Body of pancreas (tissue), 4 donors: ENCODE measurements at places on chromosomes 7 and 10. TPM values are rescaled to one million over a fixed set of nuclear protein-coding genes. Genes with fewer than 3 reads are reported as not detected.

Gene DDX21
- 24.6 TPM for total RNA-seq

Gene LRRTM3
- 1.3 TPM for total RNA-seq

GRCh38 chr7:28554802-28555471 is 142.6 kb downstream of the CREB5 start:
- H3K27ac ChIP-seq, result no peak overlapping the region
- no peaks in the 10 kb centered on the region for H3K27me3 ChIP-seq
- H3K36me3 ChIP-seq, result no peaks in the 10 kb centered on the region

GRCh38 chr7:130963339-130963738 is 229.3 kb upstream of the KLF14 start:
- H3K4me3 ChIP-seq, result no peak overlapping the region
- H3K36me3 ChIP-seq, result no peaks in the 10 kb centered on the region
- DNase-seq, result no peak
- H3K27me3 ChIP-seq, result no peaks in the 10 kb centered on the region
- H3K4me1 ChIP-seq, result no peaks in the 10 kb centered on the region
- no peak overlapping the region for H3K27ac ChIP-seq

Gene GPER1
- 1.0 TPM for total RNA-seq

DNA sequence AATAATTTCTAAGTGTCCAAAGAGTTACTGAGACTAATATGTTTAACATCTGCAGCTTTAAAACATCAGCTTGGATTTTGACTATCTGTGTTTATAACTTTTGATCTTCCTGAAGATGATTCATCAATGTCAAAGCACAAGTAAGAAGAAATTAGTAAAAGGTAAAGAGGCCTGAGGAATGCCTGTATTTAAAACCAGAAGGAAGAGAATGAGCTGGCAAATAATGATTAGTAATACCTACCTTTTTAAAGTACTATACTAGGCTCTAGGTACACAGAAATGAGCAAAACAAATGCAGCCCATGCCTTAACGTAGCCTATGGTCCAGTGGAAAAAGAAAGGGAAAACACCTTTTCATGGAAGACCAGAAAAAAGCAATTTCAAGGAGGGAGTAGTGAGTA is 158.0 kb downstream of the KCND2 start:
- no peak overlapping the region for H3K27ac ChIP-seq
- H3K36me3 ChIP-seq, result no peaks in the 10 kb centered on the region
- no peaks in the 10 kb centered on the region for H3K27me3 ChIP-seq

Gene ZNF777
- total RNA-seq, result 8.3 TPM

- H3K27ac ChIP-seq, result no peak overlapping the region
- no peaks in the 10 kb centered on the region for H3K27me3 ChIP-seq
- no peak for DNase-seq
- no peaks in the 10 kb centered on the region for H3K36me3 ChIP-seq
Measured at GRCh38 chr7:20290505-20291111, 40.1 kb upstream of the ITGB8 start.

DNA sequence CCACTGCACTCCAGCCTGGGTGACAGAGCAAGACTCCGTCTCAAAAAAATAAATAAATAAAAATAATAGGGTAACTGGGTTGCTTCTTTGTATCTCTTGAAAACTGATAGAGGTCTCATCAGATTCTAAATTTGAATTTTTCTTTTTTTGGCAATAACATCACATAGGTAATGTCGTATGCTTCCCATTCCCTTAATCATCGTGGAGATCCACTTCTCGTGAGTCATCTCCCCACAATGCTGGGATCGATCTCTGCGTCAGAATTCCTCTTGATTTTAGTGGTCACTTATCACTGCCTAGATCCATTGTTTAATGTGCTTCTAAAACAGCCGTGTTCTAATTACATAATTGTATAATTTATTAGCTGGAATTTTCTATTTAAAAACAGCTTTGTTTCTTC is 70.5 kb upstream of the DNAJB6 start:
- H3K27me3 ChIP-seq, result no peaks in the 10 kb centered on the region
- peaks cover 2% of the 10 kb centered on the region for H3K4me1 ChIP-seq
- no peak overlapping the region for H3K27ac ChIP-seq
- H3K36me3 ChIP-seq, result peaks cover 12% of the 10 kb centered on the region
- H3K4me3 ChIP-seq, result no peak overlapping the region

GRCh38 chr7:101598986-101599771 is 29.9 kb downstream of the MYL10 start:
- no peak for DNase-seq
- H3K27ac ChIP-seq, result peak overlapping the region; percentile 81
- peaks cover 19% of the 10 kb centered on the region for H3K4me1 ChIP-seq

Gene TCF7L2
- 9.1 TPM for total RNA-seq

DNA sequence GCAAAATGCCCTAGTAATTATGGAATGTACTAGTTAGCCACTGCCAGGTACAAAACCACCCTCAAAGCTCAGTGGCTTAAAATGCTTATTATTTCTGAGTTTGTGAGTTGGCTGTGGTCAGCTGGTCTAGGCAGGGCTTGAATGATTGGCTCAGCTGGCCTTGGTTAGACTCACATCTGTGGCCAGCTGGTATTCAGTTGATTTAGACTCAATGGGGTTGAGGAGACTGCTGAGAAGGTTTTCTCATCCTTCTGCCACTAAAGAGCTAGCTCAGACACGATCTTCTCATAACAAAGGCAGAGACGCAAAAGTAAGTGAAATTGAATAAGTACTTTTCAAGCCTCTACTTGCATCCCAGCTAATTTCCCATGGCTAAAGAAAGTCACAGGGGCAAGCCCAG is 57.1 kb upstream of the CYP2C18 start:
- no peak overlapping the region for H3K27ac ChIP-seq
- no peaks in the 10 kb centered on the region for H3K27me3 ChIP-seq
- DNase-seq, result no peak
- no peaks in the 10 kb centered on the region for H3K36me3 ChIP-seq
- no peaks in the 10 kb centered on the region for H3K4me1 ChIP-seq

GRCh38 chr7:43823941-43824340 is 45.4 kb downstream of the MRPS24 start:
- no peak overlapping the region for H3K4me3 ChIP-seq
- DNase-seq, result no peak
- no peak overlapping the region for H3K27ac ChIP-seq
- no peaks in the 10 kb centered on the region for H3K4me1 ChIP-seq

DNA sequence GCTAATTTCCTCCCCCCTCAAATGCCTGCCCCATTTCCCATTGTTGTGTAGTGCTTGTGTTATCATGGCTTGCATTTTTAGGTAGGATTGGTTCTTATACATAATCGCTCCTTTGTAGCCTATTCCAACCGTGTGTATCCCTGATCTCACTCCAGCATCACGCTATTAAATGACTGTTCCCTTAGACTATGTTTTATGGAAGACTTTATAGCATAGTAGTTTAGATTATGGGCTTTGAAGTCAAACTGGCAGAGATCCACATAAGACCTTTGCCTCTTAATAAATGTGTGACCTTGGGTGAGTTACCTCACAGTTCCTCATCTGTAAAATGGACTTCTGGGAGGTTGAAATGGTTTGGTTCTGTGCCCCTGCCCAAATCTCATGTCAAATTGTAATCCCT is 5.4 kb upstream of the RABGEF1 start:
- H3K27me3 ChIP-seq, result no peaks in the 10 kb centered on the region
- no peak overlapping the region for H3K4me3 ChIP-seq

DNA sequence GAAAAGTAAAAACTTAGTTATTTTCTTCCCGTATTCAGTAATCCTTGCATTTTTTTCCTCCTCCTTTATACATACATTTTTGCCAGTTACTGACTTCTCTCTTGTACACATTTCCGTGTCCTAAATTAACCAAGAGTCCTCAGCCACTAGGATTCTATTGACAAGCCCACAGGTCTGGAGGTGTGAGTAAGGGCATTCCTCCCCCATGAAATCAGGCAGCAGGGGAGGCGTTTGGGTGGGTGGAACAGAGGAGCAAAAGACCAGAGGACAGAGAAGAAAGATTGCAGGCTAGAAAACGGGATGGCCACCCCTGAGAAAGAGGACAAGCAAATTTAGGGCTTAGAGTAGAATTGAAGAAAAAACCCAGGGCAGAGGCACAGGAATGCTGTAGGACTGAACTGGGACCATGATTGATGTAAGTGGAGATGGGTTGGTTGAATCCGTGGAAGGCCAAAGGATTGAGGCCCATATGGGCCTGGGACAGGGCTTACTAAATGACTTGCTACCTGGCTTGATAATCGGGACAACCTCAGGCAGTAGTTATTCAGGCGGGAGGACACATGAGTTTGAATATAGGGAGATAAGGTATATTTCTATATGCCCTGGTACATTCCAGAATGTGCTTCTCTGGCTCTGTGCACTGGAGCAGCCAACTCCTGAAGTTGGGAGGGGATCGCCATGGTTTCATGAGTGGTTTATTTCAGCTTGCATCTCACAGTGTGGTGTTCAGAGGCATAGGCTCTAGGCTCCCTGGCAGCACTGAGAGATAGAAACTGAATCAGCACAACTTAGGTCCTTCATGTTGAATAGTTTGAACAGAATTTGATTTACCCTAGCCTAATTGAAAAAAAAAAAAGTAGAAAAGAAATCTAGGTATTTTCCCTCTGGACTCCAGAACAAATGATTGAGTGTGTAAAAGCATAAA is 28.0 kb downstream of the IKZF1 start:
- DNase-seq, result no peak
- no peaks in the 10 kb centered on the region for H3K36me3 ChIP-seq
- no peak overlapping the region for H3K4me3 ChIP-seq

GRCh38 chr7:65927489-65928448 is 54.2 kb downstream of the GUSB start:
- DNase-seq, result no peak
- peaks cover 22% of the 10 kb centered on the region for H3K4me1 ChIP-seq
- no peak overlapping the region for H3K27ac ChIP-seq
- H3K27me3 ChIP-seq, result no peaks in the 10 kb centered on the region

Gene CYP3A4
- 267 TPM for total RNA-seq

DNA sequence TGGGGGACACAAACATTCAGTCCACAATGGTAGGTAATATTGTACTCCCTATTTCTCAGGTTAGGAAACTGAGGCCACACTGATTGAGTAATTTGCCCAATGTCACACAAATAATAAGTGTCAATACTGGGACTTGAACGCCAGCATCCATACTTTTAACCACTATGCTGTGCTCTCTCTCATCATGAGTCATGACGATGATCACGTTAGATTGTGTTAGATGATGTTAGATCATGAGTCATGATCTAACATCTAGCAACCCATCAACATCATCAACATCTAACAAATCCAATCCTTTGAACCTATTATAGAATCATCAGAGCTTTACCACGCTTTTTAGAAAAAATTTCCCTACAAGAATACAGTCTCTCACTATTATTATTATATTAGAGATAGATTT is 28.1 kb upstream of the HERPUD2 start:
- no peak overlapping the region for H3K27ac ChIP-seq
- H3K4me1 ChIP-seq, result no peaks in the 10 kb centered on the region
- H3K27me3 ChIP-seq, result no peaks in the 10 kb centered on the region
- DNase-seq, result no peak
- no peak overlapping the region for H3K4me3 ChIP-seq

- DNase-seq, result no peak
- H3K4me3 ChIP-seq, result no peak overlapping the region
- H3K27ac ChIP-seq, result no peak overlapping the region
- H3K27me3 ChIP-seq, result no peaks in the 10 kb centered on the region
- no peaks in the 10 kb centered on the region for H3K36me3 ChIP-seq
Measured at GRCh38 chr7:33870120-33870519, 35.2 kb upstream of the BMPER start.

Gene SLC18A3
- not detected for total RNA-seq

GRCh38 chr10:32379950-32380551 is 33.1 kb upstream of the EPC1 start:
- no peaks in the 10 kb centered on the region for H3K27me3 ChIP-seq
- no peak overlapping the region for H3K4me3 ChIP-seq
- H3K4me1 ChIP-seq, result peaks cover 14% of the 10 kb centered on the region
- DNase-seq, result no peak

Gene ECHDC3
- total RNA-seq, result 153 TPM

DNA sequence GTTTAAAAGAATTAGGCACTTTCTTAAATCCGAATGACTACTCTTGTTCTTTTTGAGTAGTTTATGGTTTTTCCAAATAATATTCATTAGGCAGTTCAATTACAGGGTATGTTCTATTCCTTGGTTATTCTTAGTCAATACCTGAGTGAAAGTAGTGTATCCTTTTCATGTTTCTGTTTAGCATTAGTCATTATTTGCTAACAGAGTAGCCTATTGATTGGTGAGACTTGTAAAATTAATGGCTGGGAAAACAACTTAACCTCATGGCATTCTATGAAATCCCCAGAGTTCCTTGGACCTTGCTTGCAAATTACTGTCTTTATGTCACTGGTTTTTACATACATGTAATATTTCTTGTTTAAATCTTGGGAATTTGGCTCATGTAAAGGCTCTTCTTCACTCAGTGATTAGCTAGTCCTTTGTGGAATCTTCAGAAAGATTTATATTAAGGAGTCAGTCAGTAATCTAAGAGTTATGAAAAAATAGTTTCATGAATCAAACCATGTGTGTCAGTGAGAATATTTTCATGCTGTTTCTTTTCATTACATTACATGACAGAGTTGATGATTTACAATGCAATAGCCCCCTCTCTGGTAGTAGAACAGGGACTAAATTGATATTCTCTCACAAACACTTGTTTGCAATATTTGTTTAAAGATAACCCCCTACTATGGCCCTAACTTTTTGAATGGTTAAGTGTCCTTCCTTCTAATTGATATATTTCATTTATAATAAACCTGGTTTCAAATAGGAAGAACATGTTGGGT is 81.5 kb upstream of the LRRTM3 start:
- H3K27me3 ChIP-seq, result no peaks in the 10 kb centered on the region
- no peaks in the 10 kb centered on the region for H3K4me1 ChIP-seq
- no peak overlapping the region for H3K4me3 ChIP-seq

- no peaks in the 10 kb centered on the region for H3K4me1 ChIP-seq
- DNase-seq, result no peak
- no peaks in the 10 kb centered on the region for H3K36me3 ChIP-seq
- H3K27me3 ChIP-seq, result no peaks in the 10 kb centered on the region
- no peak overlapping the region for H3K4me3 ChIP-seq
- H3K27ac ChIP-seq, result no peak overlapping the region
Measured at GRCh38 chr10:117716889-117717288, 174.3 kb downstream of the EMX2 start.

DNA sequence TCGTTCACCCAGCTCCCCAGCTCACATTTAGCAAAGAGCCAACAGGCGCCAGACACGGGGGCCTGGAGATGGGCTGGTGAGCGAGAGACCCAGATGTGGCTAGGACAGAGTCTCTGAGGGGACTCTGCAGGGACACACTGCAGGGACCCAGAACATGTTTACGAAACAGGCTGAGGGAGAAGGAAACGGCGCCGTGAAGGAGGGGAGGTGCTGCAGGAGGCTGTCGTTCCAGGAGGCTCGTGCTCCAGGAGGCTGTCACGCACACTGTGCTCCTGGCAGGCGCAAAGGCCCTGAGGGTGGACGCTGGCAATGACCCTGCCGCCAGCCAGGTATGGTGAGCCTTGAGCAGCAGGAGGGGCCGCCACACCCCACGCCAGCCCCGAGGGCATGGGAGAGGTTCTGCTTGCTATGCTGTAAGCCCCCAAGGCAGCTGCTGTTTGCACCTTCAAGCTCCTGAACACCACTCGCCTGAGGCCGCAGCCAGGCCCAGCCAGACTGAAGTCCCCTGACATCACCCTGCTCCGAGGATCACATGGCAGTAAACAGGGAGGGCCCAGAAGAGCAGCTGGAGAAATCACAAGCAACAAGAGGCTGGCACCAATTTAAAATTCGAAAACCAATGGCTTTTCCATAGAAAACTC is 27.3 kb downstream of the ADAP1 start:
- peak; percentile 7 for DNase-seq
- no peaks in the 10 kb centered on the region for H3K27me3 ChIP-seq
- no peak overlapping the region for H3K27ac ChIP-seq
- H3K4me3 ChIP-seq, result no peak overlapping the region
- no peaks in the 10 kb centered on the region for H3K36me3 ChIP-seq

Gene FOXK1
- 17.6 TPM for total RNA-seq

Gene SMC3
- 18.4 TPM for total RNA-seq

- H3K4me3 ChIP-seq, result no peak overlapping the region
- no peaks in the 10 kb centered on the region for H3K36me3 ChIP-seq
- DNase-seq, result no peak
- no peaks in the 10 kb centered on the region for H3K27me3 ChIP-seq
- H3K4me1 ChIP-seq, result no peaks in the 10 kb centered on the region
- H3K27ac ChIP-seq, result no peak overlapping the region
Measured at GRCh38 chr10:84548869-84549268, 220.5 kb downstream of the CCSER2 start.
